ENCODE measurements at places on chromosomes 2 and 18. TPM values are rescaled to one million over a fixed set of nuclear protein-coding genes. Genes with fewer than 3 reads are reported as not detected.

GRCh38 chr2:88448248-88448647, 4.2 kb downstream of the FOXI3 start:
- H3K4me3 ChIP-seq: no peak overlapping the region
- H3K4me1 ChIP-seq: peaks cover 3% of the 10 kb centered on the region

DNA sequence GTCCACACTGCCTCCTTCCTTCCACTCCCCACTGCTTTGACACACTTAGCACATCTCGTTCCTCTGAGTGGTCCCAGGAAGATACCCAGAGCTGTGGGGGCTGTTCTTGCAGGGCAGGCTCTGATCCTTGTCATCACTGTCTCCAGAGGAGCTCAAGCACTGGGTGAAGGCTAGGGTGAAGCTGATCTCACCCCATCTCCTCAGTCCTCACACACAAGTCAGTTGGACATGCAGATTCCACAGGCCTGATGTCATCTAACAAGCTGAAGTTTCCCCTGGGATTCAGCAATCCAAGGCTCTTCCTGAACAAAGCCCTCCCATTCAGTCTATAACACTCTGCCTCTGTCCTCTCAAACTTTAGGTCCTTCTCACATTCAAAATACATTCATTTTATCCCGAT, 90.6 kb upstream of the RAB6C start:
- H3K4me1 ChIP-seq: no peaks in the 10 kb centered on the region
- no peaks in the 10 kb centered on the region for H3K27me3 ChIP-seq
- no peak for DNase-seq
- no peaks in the 10 kb centered on the region for H3K36me3 ChIP-seq
- H3K4me3 ChIP-seq: no peak overlapping the region
- no peak overlapping the region for H3K27ac ChIP-seq

QPCT gene
- 12.8 TPM for total RNA-seq

DNA sequence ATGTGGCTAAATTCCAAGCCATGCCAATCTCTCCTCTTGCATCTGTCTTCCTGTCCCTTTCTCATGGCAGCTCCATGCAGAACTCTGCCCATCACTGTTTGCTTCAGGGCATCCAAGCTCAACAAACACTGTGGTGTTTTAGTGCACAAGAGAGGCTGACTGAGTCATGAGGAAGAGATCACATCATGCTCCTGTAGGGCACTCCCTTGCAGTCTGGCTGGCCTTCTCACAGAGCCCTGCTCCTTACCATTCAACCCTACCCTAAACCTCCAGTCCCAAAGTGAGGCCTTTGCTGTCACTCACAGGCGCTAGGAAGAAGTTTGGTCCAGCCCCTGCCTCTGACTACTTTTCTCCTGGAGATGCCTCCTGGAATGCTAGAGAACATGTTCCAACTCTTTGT, 194.0 kb downstream of the LRATD1 start:
- no peak for DNase-seq
- H3K27ac ChIP-seq: no peak overlapping the region
- no peaks in the 10 kb centered on the region for H3K4me1 ChIP-seq
- H3K36me3 ChIP-seq: no peaks in the 10 kb centered on the region
- H3K27me3 ChIP-seq: no peaks in the 10 kb centered on the region
- no peak overlapping the region for H3K4me3 ChIP-seq

GRCh38 chr2:169892951-169893350, 65.7 kb downstream of the UBR3 start:
- DNase-seq: no peak
- no peaks in the 10 kb centered on the region for H3K4me1 ChIP-seq
- no peak overlapping the region for H3K27ac ChIP-seq
- H3K36me3 ChIP-seq: no peaks in the 10 kb centered on the region
- H3K27me3 ChIP-seq: no peaks in the 10 kb centered on the region
- H3K4me3 ChIP-seq: no peak overlapping the region

- no peaks in the 10 kb centered on the region for H3K27me3 ChIP-seq
- no peak for DNase-seq
- H3K27ac ChIP-seq: no peak overlapping the region
- no peaks in the 10 kb centered on the region for H3K36me3 ChIP-seq
These were observed 25.3 kb downstream of the MBP start for GRCh38 chr18:77107292-77107691.

- H3K4me1 ChIP-seq: peaks cover 35% of the 10 kb centered on the region
- H3K36me3 ChIP-seq: no peaks in the 10 kb centered on the region
- no peak overlapping the region for H3K4me3 ChIP-seq
- no peak overlapping the region for H3K27ac ChIP-seq
These were observed 8.2 kb downstream of the MAPRE2 start for GRCh38 chr18:35049111-35050027.

CBLN2 gene
- total RNA-seq: 1.1 TPM

GRCh38 chr18:58615140-58616132, 13.5 kb downstream of the ALPK2 start:
- no peaks in the 10 kb centered on the region for H3K4me1 ChIP-seq
- H3K27ac ChIP-seq: no peak overlapping the region
- H3K27me3 ChIP-seq: peaks cover 12% of the 10 kb centered on the region
- H3K4me3 ChIP-seq: no peak overlapping the region

IMP4 gene
- total RNA-seq: 74.0 TPM

DNA sequence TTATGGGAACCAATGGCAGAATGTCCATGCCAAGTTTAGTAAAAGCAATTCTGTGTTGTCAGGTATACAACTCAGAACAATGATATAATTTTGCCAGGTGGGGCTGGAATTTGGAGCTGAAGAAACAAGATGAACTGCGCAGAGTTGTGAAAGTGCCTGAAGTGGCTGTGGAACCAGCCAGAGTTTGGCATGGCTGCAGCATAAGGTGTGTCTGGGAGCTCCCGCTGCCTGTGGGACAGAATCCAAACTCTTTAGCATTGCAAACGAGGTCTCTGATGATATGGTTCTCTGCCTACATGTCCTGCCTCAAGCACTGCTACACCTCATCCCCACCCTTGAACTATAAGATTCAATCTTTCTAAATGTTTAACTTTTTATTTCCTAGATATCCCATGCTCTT, 909.7 kb downstream of the EPHA4 start:
- H3K4me3 ChIP-seq: no peak overlapping the region
- no peak overlapping the region for H3K27ac ChIP-seq
- no peaks in the 10 kb centered on the region for H3K27me3 ChIP-seq

GRCh38 chr18:6543330-6543908, 128.7 kb upstream of the L3MBTL4 start:
- no peak overlapping the region for H3K27ac ChIP-seq
- H3K36me3 ChIP-seq: no peaks in the 10 kb centered on the region
- H3K27me3 ChIP-seq: no peaks in the 10 kb centered on the region
- H3K4me1 ChIP-seq: peaks cover 9% of the 10 kb centered on the region
- no peak overlapping the region for H3K4me3 ChIP-seq

- no peak for DNase-seq
- H3K36me3 ChIP-seq: no peaks in the 10 kb centered on the region
- H3K4me1 ChIP-seq: peaks cover 8% of the 10 kb centered on the region
- no peak overlapping the region for H3K4me3 ChIP-seq
These were observed 258.5 kb downstream of the RND3 start for GRCh38 chr2:150228936-150229335.

CHN1 gene
- 29.0 TPM for total RNA-seq

DNA sequence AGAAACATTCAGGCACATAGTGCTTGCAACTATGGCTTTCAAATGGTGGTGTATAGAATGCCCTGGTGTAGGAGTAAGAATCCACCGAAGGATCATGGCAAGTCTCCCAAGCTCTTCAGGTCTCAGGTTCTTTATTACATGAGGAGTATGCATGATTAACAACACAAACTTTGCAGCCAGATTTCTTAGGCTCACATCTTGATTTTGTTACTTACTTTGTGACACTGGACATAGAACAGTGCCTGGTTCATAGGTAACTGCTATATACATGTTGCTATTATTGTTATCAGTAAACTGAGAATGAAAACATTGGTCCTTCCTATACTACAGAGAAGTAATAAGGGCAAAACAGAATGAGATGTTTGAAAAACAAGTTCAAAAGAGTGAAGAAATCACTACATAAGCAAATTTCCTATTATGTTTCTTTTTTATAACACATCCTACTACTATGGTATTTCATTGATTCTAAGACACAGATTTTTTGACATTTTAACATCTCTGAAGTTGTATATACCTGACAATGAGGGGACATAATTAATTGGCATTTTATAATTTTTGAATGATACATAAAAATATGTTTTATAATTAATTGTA, 284.9 kb downstream of the C1D start:
- DNase-seq: no peak
- H3K4me3 ChIP-seq: no peak overlapping the region
- no peak overlapping the region for H3K27ac ChIP-seq
- no peaks in the 10 kb centered on the region for H3K36me3 ChIP-seq
- H3K4me1 ChIP-seq: no peaks in the 10 kb centered on the region

DLX2 gene
- total RNA-seq: not detected

GRCh38 chr2:199160677-199161465, 296.9 kb downstream of the SATB2 start:
- H3K4me3 ChIP-seq: no peak overlapping the region
- DNase-seq: peak; percentile 35
- no peak overlapping the region for H3K27ac ChIP-seq
- H3K27me3 ChIP-seq: no peaks in the 10 kb centered on the region

GRCh38 chr2:36356298-36356989, 866 bp downstream of the CRIM1 start:
- H3K36me3 ChIP-seq: no peaks in the 10 kb centered on the region
- H3K4me1 ChIP-seq: peaks cover 53% of the 10 kb centered on the region
- H3K27ac ChIP-seq: peak overlapping the region; percentile 67
- H3K4me3 ChIP-seq: peak overlapping the region; percentile 96
- peak; percentile 23 for DNase-seq

TNS1 gene
- 35.6 TPM for total RNA-seq

SLC14A1 gene
- not detected for total RNA-seq

DNA sequence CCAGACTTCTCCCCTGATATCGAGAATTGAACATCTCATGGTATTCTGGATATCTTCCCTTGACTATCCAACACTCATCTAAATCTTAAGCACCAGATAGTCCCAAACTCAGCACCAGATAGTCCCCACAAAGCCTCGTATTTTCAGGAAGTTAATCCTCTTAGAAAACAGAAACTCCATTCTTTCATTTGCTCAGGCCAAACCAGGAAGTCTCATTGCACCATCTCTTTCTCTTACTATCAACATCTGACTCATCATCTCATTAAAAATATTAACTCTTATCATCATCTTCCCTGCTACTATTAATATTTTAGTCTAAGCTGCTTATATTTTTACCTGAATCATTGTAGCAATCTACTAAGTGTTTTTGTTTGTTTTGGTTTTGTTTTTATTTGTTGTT, 286.4 kb downstream of the GALNT13 start:
- H3K27ac ChIP-seq: no peak overlapping the region
- no peaks in the 10 kb centered on the region for H3K4me1 ChIP-seq
- no peak overlapping the region for H3K4me3 ChIP-seq
- no peak for DNase-seq
- H3K36me3 ChIP-seq: no peaks in the 10 kb centered on the region

DNA sequence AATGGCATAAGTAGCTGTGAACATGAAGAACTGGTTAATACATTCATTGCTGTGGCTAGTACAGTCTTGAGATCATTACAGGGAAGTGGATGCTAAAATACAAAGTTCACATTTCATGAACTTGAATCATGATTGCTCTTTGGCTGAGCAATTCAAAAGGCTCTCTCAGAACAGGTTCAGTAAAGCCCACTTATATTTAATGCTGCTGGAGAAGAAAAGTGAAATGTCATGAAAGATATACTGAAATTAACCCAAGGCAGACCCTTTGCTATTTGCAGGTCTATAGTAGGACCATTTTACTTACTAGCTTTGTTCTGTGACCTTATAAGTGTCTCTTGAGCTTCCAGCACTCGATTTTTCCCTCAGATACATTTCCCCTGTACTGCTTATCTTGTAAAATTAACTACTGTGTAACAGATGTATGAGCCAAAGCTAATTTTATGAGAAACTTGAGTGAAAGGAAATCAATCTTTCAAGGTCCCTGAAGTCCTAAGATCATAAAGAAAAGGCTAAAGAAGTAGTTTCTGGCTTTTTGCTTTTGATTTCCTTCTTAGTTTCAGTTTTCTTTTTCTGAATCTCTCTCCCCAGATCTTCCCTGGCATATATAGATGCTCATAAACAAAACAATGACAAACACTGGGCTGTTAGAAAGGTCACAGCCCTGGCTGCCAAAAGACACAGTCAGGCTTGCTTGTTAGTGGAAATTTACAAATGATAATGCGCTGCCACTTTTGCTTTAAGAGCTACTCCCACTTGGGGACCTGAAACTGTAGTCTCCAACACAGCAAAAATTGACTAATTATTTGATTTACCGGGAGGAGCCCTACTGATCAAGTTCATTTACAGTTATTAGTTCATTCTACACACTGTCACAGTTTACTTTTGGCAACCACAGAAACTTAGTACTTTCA, 132.7 kb upstream of the XPO1 start:
- peaks cover 2% of the 10 kb centered on the region for H3K27me3 ChIP-seq
- no peaks in the 10 kb centered on the region for H3K36me3 ChIP-seq
- H3K4me1 ChIP-seq: peaks cover 7% of the 10 kb centered on the region
- no peak overlapping the region for H3K4me3 ChIP-seq

- H3K4me3 ChIP-seq: peak overlapping the region; percentile 30
- no peak for DNase-seq
- no peak overlapping the region for H3K27ac ChIP-seq
- peaks cover 17% of the 10 kb centered on the region for H3K27me3 ChIP-seq
These were observed 889 bp downstream of the ANKRD29 start for GRCh38 chr18:23661735-23662308.

- no peaks in the 10 kb centered on the region for H3K36me3 ChIP-seq
- H3K4me3 ChIP-seq: no peak overlapping the region
- no peak for DNase-seq
- H3K27ac ChIP-seq: no peak overlapping the region
- peaks cover 3% of the 10 kb centered on the region for H3K27me3 ChIP-seq
- peaks cover 16% of the 10 kb centered on the region for H3K4me1 ChIP-seq
These were observed 24.1 kb upstream of the MRPL19 start for GRCh38 chr2:75622500-75622899.

- DNase-seq: no peak
- no peak overlapping the region for H3K27ac ChIP-seq
- H3K27me3 ChIP-seq: no peaks in the 10 kb centered on the region
- no peaks in the 10 kb centered on the region for H3K4me1 ChIP-seq
- H3K36me3 ChIP-seq: no peaks in the 10 kb centered on the region
These were observed 448.9 kb upstream of the SLC14A2 start for GRCh38 chr18:45166341-45166835.

UGT1A5 gene
- total RNA-seq: not detected

- H3K4me3 ChIP-seq: no peak overlapping the region
- H3K36me3 ChIP-seq: no peaks in the 10 kb centered on the region
- no peak for DNase-seq
- H3K27ac ChIP-seq: no peak overlapping the region
- H3K4me1 ChIP-seq: peaks cover 16% of the 10 kb centered on the region
These were observed 2.9 kb upstream of the TLX2 start for GRCh38 chr2:74511104-74511989.

DNA sequence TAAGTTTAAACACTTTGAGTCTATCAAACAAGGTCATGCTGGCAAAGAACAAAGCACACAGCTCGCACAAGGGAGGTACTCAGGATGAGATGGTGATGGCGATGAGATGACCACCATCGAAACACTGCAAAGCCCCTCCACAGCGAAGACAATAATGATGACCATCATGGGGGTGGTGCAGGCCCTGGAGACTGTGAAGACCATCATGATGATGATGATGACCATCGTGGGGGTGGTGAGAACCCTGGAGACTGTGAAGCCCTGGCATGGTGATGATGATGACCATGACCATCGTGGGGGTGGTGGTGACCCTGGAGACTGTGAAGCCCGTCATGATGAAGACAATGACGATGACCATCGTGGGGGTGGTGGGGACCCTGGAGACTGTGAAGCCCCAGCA, 81.6 kb upstream of the SALL3 start:
- H3K36me3 ChIP-seq: no peaks in the 10 kb centered on the region
- no peak overlapping the region for H3K27ac ChIP-seq
- no peaks in the 10 kb centered on the region for H3K4me1 ChIP-seq
- DNase-seq: no peak
